HT-29 (cell line): ENCODE measurements at places on chromosomes 3 and 15.

DNA sequence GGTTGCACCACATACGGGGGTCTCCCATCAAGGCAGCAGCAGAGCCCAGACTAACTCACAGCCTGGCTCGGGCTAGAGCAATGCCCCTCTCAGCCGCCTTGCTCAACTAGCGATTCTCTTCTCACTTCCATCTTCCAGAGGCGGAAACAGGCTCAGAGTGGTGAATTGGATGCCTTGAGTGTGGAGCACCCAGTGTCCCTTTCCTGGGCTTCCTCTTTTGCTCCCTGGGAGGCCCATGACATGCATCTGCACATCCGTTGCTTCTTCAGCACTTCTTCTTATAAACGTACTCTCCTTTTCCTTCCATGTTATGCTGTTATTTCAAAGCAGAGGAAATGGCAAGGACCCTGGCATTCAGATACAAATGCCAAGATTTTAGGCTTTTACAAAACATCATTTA is 2.1 kb upstream of the IQSEC1 start:
- DNase-seq: no peak

DNA sequence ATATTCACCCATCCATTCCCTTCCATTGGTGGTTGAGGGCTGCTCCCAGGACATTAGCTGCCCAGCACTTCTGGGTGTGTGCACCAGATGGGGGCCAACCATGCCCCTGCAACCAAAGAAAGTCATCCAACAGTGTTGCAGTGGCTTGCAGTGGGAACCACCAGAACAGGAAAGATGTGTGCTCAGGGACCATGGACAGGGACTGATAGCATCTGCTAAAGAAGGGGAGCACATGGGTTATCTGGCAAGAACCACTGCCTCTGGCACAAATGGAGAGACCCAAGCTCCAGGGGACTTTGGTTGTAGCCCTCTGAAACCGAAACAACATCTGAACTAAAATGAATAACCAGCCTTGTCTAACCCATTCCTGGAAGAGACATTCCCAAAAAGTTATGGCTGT is 8.1 kb downstream of the DCLK3 start:
- no peak for DNase-seq

GRCh38 chr3:149792452-149793270 is at the start of gene ANKUB1:
ANKUB1 (minus strand) TSS chr3:149792554; CDS start chr3:149792366, 188 bp downstream.
- no peak for DNase-seq

GRCh38 chr15:63027646-63028045 is 14.9 kb upstream of the TPM1 start:
- no peak for DNase-seq

GRCh38 chr15:88693191-88693590 is 54.4 kb downstream of the ISG20 start:
- no peak for DNase-seq

- DNase-seq: no peak
Measured at GRCh38 chr15:38788918-38789317, 224.3 kb upstream of the RASGRP1 start.

DNA sequence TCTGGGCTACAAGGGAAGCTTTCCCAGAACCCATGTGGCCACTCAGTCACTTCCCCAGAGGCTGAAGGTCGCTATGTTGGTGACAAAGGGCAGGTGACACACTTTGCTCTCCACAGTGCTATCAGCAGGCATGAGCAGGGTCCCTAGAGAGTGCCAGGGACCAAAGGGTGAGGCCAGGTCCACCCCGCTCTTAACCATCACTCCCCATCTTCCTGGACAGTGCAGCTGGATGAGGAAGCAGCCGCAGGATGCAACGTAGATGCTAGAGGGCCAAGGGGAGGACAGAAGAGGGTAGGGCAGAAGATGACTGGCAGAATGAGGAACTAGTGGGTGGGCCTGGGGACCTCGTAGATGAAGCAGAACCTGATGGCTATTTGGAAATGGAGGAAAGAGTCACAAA is 13.6 kb upstream of the LTF start:
- DNase-seq: no peak

DNA sequence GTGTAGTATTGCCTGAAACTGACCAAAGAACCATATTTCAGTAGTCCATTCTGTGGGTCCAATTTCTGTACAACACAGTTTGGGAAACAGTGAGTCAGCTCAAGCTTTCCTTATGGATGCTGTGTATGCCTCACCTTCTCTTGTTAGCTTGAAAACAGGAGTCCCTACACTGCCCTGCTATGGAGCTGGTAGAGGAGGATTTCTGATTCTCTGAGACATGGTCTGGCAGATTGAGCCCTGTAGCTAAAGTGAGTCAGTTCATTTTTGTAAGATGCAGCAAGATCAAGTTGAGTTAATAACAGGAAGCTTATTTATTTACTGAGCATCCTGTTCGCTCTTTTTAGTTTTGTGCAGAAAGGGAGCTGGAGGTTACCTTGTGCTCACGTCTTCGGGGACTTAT is 424.1 kb upstream of the RBMS3 start:
- no peak for DNase-seq

DNA sequence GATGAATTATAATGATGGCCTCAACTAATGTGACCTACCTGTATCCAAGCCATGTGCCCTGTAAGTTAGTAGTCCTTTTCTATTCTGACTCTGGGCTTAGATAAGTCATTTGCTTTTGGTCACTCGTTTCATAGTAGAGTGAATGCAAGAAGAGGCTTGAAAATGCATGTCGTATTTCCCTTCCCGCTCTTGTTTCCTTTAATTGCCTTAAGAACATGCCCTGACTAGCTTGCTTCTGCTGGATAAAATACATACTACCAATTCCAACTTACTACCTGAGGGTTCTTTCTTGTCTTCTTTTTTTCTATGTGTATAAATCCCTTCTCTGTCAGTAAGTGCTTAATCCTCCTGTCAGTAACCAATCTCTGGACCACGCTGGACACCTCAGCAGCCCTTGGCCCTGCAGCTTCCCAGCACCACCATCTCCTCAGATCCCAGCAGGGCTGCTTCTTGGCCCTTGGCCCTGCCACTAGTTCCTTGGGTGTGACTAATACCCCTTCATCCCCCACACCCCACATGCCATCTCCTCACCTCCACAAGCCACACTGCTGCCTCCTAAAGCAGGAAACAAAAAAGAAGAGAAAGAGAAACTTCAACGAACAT is 771.7 kb downstream of the IGSF11 start:
- DNase-seq: no peak

GRCh38 chr15:100686021-100686724 is 83.8 kb downstream of the ASB7 start:
- DNase-seq: no peak

GRCh38 chr3:78260388-78260787 is 1220.5 kb downstream of the ROBO2 start:
- no peak for DNase-seq

DNA sequence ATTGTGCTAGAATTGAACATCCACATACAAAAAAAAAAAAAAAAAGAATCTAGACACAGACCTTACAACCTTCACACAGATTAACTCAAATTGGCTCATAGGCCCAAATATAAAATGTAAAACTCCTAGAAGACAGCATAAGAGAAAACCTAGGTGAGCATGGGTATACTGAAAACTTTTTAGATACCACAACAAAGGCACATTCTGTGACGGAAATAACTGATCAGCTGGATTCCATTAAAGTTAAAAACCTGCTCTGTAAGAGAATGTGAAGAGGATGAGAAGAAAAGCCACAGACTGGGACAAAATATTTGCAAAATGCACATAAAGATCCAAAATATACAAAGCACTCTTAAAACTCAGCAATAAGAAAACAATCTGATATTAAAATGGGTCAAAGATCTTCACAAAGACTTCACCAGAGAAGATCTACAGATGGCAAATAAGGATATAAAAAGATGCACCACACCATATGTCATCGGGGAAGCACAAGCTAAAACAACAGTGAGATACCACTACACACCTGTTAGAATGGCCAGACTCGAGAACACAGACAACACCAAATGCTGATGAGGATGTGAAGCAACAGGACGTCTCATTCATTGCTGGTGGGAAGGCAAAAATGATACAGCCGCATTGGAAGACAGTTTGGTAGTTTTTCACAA is 167.9 kb downstream of the PDE8A start:
- DNase-seq: no peak

DNA sequence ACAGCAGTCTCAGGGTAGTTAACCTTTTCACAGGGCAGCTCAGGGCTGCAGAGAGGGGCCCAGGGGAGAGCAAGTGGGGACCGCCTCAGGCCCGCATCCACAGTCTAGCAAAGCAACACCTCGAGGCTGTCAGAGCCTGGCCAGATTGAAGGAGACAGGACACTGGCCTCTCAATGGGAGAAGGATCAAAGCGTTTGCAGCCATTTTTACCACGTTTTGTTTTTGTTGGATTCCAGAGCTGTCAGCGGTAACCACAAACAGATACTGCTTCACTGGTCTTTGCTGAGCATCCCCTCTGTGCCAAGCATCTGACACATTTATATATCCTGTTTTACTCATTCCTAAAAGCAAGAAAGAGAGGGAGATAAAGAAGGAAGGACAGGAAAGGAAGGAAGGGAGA is 153.8 kb downstream of the SHQ1 start:
- DNase-seq: no peak

GRCh38 chr3:18036450-18036815 is 294.0 kb upstream of the TBC1D5 start:
- no peak for DNase-seq

DNA sequence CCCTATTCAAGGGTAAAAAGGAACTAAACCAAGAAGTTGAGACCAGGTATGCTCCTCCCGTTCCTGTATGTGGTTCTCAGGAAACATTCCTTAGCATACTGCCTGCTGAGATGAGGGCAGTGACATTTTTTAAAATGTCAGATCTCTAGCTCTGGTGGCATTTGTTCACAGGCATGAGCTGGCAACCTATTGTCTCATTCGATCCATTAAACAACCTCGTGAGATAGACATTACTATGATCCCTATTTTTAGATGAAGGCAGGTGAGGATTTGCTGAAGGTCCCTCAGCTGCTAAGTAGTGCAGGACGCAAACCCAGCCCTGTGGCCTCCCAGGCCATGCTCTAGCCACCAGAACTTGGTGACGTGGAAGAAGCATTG is 74.9 kb downstream of the SIDT1 start:
- DNase-seq: no peak

DNA sequence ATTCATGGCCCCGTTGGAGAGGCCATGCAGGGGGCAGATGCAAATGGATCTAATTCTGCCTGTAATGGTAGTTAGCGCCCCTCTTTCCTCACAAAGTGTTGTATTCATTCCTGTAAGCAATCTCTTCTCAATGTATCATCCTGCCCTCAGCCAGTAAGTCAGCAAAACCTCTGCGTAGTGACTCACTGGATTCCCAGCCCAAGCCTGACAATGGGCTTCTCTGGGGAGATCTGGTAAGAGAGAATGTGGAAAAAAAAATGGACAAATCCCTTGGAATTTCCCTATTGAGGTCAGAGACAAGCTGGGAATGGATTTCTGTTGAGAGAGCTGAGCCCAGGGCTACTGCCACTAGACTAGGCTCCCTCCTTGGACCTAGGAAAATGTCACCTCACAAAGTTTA is 25.4 kb downstream of the ADPGK start:
- DNase-seq: no peak

- no peak for DNase-seq
Measured at GRCh38 chr3:184899953-184900595, 88.1 kb downstream of the VPS8 start.

- DNase-seq: peak; percentile 29
Measured at GRCh38 chr15:20340331-20340811, 201.2 kb downstream of the GOLGA6L6 start.

- DNase-seq: no peak
Measured at GRCh38 chr3:190848870-190849269, 13.6 kb downstream of the GMNC start.

GRCh38 chr3:186254676-186255650 is 107.1 kb downstream of the DGKG start:
- DNase-seq: no peak

DNA sequence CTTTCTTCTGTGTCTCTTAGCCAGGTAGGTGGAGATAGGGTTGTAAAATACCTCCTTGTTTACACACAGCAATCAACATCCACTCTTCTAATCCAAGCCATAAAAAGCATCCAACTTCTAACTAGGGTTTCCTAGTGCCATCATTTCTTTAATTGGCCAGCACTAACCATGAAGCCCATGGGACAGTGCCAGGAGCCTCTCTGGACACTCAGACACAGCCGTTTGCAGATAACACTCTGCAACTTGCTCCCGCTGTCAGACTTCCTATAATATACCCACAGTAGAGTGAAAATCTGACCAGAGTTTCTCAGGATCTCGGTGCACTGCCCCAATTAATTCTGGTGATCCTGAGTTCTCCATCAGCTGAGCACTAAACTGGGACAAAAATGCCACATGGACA is 53.4 kb downstream of the TAFA4 start:
- no peak for DNase-seq

- DNase-seq: peak; percentile 17
Measured at GRCh38 chr3:62558549-62559112, 185.3 kb upstream of the FEZF2 start.

DNA sequence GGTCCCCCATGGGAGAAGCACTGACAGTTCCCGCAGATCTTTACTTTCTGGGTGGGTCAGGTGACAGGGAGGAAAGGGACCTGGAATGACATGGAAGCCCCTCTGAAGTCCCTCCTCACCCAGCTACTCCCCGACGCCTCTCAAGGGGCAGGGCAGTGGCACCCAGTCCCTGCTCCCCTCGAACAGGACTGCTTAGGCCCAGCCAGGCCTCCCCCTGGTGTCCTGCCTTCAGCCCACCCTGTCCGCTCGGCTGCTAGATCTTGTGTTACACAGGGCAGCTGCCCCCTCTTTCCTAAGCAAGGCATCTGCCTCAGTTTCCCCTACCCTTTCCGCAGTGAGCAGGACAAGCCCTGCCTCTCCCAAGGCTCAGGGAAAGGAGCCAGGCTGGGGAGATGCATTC is 226.5 kb downstream of the XXYLT1 start:
- no peak for DNase-seq

DNA sequence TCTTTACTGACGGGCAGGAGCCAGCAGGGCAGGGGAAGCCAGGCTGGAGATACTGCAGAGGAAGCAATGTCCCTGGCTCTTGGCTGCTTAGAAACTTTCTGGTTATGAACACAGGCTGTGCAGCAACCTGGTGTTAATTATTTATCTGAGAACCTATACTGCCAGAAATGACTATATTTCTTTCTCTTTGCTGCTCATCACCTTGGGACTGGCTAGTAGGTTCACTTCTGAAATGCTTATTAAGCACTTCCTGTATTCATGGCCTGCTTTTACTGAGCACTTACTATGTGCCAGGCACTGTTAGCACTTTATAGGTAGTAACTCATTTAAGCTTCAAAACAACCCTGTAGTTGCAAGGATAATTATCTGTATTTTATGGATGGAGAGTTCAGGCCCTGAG is 57.6 kb downstream of the RAB11A start:
- no peak for DNase-seq

- DNase-seq: no peak
Measured at GRCh38 chr3:9508781-9509180, 44.8 kb downstream of the LHFPL4 start.

- no peak for DNase-seq
Measured at GRCh38 chr3:167723025-167723512, 11.6 kb downstream of the PDCD10 start.

DNA sequence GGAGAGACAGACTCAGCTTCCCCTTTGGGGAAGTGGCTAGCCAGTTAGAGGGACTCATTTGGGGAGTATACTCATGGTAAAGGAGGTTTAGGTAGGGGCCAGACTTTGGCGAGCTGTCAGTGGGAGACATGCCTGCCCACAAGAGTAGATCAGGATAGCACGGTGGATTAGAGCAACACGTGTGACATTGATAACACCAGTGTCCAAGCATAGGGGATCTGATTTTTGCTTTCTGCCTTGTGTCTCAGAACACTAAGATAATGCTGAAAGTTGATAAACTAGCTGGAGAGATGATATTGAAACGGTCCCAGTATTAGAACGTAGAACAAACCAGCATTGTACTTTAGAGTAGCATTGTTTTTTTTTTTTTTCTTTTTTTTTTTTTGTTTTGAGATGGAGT is 25.9 kb downstream of the MAP6D1 start:
- no peak for DNase-seq

GRCh38 chr15:63483521-63484371 is 20.6 kb upstream of the USP3 start:
- no peak for DNase-seq
